ENCODE measurements at places on chromosomes 7 and 10.

- DNase-seq, result no peak
Observed at GRCh38 chr7:6169805-6170520, 102.5 kb downstream of the CYTH3 start.

GRCh38 chr10:11446864-11447263 is 164.6 kb downstream of the USP6NL start:
- DNase-seq, result no peak

DNA sequence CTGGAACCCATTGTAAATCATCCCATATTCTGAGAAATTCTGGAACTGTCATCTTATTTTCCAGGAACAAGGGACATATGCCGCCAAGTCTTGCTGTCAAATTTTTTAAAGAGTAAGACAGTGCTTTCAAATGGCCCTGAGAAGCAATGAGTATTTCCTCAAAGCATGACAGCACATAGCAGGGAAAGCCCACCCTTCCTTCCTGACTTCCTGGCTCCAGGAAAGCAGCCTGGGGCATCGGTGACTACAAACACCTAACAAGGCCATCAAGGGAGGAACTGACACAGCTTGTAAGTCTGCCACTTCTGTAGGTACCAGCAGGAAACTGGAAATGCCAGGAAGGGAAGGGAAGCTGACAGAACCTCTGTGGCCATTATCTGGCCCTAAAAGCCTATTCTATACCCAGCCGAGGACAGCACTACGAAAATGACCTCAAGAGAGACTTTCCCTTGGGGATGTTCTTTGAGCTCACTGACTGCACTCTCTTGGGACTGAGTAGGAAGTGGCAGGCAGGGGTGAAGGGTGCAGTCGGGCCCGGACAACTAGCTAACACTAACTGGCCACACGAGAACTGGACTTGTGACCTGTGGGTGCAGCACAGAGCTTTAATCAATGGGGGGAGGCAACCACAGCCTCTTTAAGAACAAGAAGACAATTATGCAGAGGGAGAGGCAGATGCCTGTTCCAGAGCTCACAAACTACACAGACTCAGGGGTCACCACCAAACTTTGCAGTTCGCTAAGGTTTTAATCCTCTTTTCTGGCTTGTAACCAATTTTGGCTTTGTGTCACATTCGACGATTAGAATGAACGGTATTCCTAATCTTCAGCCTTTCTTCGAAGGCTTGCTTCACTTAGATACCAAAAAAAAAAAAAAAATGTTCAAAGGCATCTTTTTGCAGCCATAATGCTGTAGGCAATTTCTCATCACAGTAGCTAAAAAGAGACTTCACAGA is 52.0 kb downstream of the GRB10 start:
- DNase-seq, result no peak

GRCh38 chr10:75717126-75717916 is 285.9 kb downstream of the LRMDA start:
- no peak for DNase-seq

DNA sequence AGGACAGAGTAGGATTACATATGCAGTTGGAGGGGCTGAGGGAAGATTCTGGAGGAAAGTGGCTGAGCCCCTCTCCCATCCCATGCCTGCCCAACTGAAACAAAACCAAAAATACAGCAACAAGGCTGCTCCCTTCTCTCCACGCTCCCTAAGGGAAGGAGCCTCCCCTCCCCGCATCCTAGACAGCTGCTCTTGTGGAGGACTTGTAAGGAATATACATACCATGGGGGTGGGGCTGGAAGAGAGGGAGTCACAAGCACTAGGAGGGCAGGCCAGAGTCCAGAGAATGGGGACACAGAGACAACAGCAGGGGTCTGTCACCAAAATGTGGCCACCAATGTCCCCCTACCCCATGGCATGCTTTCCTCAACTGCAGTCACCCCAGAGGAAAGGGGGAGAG is 13.2 kb downstream of the LDB1 start:
- DNase-seq, result no peak

DNA sequence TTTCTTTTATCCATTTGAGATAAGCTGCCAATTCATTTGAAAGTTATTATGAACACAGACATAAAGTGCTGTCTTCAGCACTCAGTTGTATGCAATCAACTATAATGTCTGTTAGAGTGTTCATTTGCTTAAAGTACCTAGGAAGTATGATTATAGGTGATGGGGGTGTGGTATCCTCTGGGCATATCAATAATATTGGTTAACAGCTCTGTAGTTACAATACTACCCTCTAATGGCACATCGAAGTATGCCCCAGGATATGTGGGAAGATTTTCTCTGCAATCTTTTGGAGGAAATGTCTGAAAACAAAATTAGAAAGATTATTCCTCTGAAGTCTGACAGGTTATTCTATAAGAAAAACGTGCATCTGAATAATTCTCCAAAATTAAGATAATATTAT is 429.7 kb downstream of the ARL4A start:
- no peak for DNase-seq

- DNase-seq, result no peak
Observed at GRCh38 chr7:102912742-102913141, at the start of gene LRRC17. LRRC17 (plus strand) TSS chr7:102913000; CDS start chr7:102933914, 20,914 bp downstream.

DNA sequence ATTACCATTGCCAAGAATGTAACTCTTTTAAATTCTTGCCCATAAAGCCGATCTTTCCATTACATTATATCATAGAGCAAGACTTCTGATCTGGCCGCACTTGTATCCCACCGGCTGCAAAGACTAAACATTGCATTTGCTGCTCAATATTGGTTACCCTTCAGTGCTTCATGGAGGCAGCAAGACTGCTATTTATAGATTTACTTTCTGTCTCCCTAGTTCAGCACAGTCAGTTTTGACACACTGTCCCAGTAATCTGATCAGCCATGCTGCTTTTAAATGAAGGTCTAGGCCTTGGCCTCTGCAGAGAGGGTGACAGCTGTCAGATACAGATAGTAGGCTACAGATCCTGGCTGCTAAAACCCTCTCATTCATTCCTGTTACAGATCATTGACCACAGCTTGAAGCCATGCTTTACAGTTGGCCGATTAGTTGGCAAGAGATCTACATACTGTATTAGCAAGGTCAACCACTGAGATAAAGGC is 562.6 kb upstream of the GALNT17 start:
- DNase-seq, result no peak

DNA sequence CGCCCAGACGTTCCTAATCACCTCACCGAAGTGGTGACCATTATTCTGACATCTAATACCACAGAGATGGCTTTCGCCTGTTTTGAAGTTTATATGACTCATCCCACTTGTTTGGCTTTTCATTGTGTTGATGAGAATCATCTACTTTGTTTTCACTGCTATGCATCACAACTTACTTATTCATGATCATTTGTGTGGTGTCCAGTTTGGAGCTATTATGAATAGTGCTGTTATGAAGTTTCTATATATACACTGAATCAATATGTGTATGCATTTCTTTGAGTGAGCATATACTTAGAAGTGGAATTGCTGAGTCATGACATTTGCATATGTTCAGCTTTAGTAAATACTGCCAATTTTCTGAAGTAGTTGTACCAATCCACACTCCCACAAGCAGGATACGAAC is 38.6 kb upstream of the TNKS2 start:
- no peak for DNase-seq

DNA sequence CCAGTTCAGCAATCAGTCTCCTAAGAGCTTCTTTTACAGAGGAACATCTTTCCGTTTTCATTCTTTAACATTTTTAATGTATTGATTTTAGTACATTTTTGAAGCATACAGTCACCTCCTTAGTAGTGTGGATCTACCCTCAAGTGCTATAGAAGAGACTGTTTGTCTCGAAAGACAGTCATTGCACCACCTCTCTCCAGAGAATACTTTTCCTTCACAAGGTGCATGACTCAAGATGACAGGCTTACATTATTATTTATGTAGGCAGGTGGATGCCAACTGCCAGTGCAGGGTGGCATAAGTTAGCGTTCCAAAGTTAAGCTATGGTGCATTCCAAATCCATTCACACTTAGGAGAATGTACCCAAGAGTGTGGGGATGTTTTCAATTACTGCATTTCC is 71.8 kb downstream of the ZEB1 start:
- no peak for DNase-seq

- DNase-seq, result no peak
Observed at GRCh38 chr10:86319676-86320075, 46.9 kb downstream of the GRID1 start.

- DNase-seq, result peak; percentile 78
Observed at GRCh38 chr7:101169838-101170551, 4.6 kb upstream of the VGF start.

DNA sequence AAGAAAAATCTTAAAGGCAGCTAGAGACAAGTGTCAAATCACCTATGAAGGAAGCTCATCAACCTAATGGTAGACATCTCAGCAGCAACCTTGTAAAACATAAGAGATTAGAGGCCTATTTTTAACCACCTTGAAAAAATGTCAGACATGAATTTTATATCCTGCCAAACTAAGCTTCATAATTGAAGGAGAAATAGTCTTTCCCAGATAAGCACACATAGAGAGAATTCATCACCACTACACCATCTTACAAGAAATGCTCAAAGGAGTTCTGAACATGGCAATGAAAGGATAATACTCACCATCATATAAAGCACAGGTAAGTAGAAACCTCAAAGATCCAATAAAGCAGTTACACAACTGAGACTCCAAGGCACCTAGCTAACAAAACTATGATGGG is 156.5 kb downstream of the ZEB1 start:
- no peak for DNase-seq

- no peak for DNase-seq
Observed at GRCh38 chr10:94010116-94010515, 16.4 kb downstream of the PLCE1 start.

- DNase-seq, result no peak
Observed at GRCh38 chr10:5354068-5354467, 10.7 kb upstream of the UCN3 start.

GRCh38 chr7:151390598-151391357 is 19.1 kb downstream of the WDR86 start:
- peak; percentile 67 for DNase-seq

DNA sequence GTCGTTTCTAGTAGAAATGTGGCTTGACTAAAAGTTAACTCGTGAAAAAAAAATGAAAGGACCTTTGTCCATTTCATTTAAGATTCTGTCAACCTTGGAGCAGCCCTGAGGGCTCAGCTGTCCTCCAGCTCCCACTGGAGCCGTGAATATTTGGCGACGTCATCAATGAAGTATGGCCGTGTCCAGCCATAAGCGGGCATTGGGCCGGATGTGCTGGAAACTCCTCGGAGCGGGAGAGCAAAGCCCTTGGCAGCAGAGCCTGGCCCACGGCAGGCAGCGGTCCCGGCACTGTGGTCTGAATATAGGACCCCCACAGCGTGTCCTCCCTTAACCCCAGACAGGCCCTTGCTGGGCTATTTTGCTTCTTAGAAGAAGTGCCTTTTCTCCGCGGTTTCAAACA is 50.0 kb downstream of the JAKMIP3 start:
- no peak for DNase-seq

- DNase-seq, result no peak
Observed at GRCh38 chr7:116138202-116138801, 72.0 kb upstream of the TES start.

- DNase-seq, result no peak
Observed at GRCh38 chr7:23213755-23214154, 31.9 kb downstream of the NUP42 start.

DNA sequence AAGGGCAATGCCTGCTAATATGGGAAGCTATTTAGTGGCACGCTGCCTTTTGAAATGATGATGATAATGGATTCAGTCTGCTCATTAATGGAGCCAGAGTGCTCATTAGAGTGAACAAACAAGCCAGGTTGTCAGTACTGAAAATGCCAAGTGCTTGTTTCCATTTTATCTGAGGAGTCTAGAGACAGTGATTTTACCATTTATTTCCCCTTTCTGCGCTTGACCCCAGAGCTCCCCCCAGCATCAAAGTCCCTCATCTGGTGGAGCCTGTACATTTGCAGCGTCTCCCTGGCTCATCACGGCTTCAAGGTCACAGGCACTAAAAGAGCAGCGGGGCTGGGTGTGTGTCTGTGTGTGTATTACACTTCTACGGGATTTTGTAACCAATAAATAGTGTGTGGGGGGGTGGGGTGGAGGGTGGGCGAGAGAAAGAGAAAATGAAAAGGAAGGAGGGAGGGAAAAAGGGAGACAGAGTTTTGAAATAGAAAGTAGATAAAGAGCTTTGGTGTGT is 553.8 kb downstream of the TFEC start:
- DNase-seq, result no peak

DNA sequence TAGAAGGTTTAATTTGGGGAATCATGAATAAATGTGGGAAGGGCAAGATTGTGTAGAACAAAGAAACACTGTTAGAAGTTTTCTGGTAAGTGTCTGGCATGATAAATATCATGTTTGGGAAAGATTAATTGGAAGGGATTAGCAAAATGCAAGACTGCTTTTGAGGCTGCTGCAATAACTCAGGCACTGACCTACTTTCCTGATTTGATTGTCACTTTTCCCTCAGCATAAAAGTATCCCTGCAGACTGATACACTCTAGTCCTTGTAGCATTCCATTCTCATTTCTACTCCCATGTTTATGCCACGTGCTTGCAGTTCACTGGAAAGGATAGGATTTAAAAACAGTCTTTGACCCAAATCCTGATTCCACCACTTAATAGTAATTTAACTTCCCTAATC is 303.3 kb upstream of the SEMA3A start:
- DNase-seq, result no peak

- DNase-seq, result no peak
Observed at GRCh38 chr7:131723926-131724325, 167.5 kb upstream of the PODXL start.

All from posterior cingulate gyrus (tissue), 11 donors.